ENCODE measurements at places on chromosomes 16 and 17. TPM values are rescaled to one million over a fixed set of nuclear protein-coding genes. Genes with fewer than 3 reads are reported as not detected.

TSNAXIP1 gene
- 4.4 TPM for total RNA-seq

HAP1 gene
- total RNA-seq = 0.45 TPM

TBC1D28 gene
- total RNA-seq = 0.18 TPM

CPNE7 gene
- 1.2 TPM for total RNA-seq

TM4SF5 gene
- total RNA-seq = not detected

TBC1D3D gene
- total RNA-seq = 1.0 TPM

CCL4 gene
- total RNA-seq = not detected

RHBDL3 gene
- 1.2 TPM for total RNA-seq

HOXB13 gene
- 26.9 TPM for total RNA-seq

ASPHD1 gene
- 14.2 TPM for total RNA-seq

ACSM3 gene
- total RNA-seq = 118 TPM

MYADML2 gene
- total RNA-seq = not detected

EPX gene
- total RNA-seq = not detected

CBFA2T3 gene
- 11.5 TPM for total RNA-seq

BCAR1 gene
- 95.9 TPM for total RNA-seq

BORCS6 gene
- total RNA-seq = 2.7 TPM

SLC13A2 gene
- not detected for total RNA-seq

TP53TG3 gene
- total RNA-seq = not detected

GPR142 gene
- not detected for total RNA-seq

LITAFD gene
- total RNA-seq = not detected

BEAN1 gene
- total RNA-seq = 1.0 TPM

KRT28 gene
- total RNA-seq = not detected

ZG16 gene
- 0.11 TPM for total RNA-seq

RCVRN gene
- 1.8 TPM for total RNA-seq
